ENCODE measurements at places on chromosomes 4 and X.

DNA sequence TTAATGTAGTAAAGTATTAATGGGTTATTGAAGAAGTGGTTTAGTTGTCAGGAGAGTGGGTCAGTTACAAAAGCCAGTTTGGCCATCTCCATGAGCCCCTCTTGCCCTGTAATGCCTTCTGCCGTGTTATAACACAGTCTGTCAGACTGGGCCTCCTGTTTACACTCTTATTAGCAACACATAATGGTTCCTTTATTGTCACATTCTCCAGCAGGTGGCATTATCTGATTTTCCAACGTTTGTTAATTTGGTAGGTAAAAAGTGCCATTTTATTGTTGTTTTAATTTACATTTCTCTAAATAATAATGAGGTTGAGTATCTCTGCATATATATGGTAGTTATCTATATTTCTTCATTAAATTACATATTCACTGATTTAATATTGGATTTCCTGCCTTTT is 560.8 kb downstream of the FGF13 start:
- no peak for DNase-seq

DNA sequence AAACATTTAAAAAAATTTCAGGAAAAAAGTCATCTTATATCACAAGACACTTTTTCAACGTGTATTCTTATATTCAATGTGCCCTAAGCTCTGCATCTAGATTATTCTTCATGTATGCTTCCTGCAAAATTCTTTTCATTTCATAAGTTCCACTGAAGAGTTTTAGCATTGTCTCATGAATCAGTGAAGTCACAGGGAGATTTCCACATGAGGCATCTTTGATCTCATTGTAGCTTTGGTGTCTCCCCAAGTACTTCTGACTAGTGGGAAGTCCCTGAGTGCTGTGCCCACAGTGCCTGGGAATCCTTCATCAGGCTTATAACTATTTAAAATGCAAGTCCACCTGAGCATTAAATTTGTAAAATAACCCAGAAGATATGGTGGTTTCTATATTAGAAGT is 123.8 kb downstream of the MAD2L1 start:
- DNase-seq, result no peak

- DNase-seq, result no peak
Measured at GRCh38 chr4:152990471-152991131, 54.5 kb downstream of the FHDC1 start.

GRCh38 chr4:77525538-77525937 is 80.1 kb upstream of the CXCL13 start:
- DNase-seq, result no peak

DNA sequence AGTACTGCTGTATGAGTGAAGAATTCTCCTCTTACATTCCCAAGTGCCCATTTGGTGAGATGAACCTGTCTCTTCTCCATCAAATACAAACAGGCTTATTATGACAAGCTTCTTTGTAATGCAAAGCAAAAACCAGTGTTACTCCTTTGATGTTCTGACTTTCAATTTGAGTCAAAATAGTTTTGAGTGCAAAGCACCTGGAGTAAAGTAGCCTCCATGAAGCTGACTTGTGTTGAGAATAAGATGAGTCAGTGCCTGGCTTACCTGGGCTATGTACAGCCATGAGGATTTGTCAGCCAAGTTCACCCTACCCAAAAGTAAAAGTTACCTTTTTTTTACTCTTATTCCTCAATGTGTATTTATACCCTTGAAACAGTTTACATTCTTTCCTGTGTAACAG is 132.5 kb upstream of the FMR1 start:
- no peak for DNase-seq

GRCh38 chr4:184861047-184861446 is 35.3 kb upstream of the ACSL1 start:
- DNase-seq, result no peak

- DNase-seq, result no peak
Measured at GRCh38 chr4:13248621-13249298, 235.4 kb downstream of the RAB28 start.

DNA sequence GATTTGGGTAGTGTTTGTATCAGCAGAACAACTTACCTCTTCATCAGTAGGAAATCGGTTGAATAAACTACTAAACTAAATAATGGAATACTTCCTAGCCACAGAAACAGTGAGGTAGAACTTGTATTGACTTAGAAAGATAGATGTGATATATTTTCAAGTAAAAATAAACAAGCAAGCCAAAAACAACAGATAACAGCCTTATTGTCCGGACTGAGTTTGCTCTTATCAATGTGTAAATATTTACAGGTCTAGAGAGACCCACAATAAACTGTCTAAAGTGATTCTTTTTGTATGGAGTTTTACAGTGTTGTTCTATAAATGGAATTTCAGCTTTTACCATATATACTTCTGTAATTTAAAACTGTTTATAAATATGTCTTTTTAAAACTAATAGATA is 721.8 kb downstream of the ADGRL3 start:
- DNase-seq, result no peak

DNA sequence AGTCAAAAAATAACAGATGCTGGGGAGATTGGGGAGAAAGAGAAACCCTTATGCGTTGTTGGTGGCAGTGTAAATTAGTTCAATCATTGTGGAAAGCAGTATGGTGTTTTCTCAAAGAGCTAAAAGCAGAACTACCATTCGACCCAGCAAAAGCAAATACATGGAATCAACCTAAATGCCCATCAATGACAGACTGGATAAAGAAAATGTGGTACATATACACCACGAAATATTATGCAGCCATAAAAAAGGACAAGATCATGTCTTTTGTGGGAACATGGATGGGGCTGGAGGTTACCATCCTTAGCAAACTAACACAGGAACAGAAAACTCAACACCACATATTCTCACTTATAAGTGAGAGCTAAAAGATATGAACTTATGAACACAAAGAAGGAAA is 188.9 kb downstream of the CAMK2D start:
- no peak for DNase-seq

DNA sequence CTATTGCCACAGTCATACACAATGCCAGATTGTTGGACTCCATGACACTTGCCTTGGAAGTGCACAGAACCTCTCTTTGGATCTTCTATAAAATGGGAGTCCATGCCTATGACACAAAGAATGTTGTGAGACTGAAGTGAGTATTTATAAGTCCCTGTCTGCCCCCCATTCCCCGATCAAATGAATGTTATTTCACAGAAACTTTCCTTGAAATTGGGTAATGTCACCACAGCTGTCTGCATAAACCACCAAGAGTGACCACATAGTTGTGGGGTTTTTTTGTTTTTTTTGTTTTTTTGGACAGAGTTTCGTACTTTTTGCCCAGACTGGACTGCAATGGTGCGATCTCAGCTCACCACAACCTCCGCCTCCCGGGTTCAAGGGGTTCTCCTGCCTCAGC is 27.1 kb upstream of the REST start:
- DNase-seq, result no peak

GRCh38 chrX:48540028-48540375 is 488 bp downstream of the TBC1D25 start:
- no peak for DNase-seq

DNA sequence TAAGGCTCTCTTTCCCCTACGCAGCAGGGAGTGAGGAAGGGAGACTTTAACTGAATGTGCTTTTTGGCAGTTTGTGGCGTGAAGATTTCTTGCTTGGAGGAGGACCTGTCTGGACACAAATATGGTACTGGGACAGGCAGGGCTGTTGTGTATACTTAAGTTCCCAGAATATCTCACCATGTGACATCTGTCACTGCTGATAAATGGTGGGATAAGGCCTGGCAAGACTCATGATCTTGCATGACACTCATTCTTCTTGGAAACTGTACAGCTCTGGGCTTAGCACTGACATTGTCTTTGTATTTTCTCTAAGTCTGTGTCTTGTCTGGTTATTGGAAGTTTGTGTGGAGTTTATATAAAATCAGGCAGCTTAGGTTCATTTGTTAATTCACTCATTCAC is 93.1 kb downstream of the STK32B start:
- no peak for DNase-seq

DNA sequence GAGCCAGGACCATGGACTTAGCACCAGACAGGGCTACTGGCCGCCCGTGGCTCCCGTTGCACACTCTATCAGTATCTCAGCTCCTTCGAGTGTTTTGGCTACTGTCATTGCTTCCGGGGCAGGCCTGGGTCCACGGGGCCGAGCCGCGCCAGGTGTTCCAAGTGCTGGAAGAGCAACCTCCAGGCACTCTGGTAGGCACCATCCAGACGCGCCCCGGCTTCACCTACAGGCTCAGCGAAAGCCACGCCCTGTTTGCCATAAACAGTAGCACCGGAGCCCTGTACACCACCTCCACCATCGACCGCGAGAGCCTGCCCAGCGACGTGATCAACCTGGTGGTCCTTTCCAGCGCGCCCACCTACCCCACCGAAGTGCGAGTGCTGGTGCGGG is 1.6 kb downstream of the FAT4 start:
- no peak for DNase-seq

DNA sequence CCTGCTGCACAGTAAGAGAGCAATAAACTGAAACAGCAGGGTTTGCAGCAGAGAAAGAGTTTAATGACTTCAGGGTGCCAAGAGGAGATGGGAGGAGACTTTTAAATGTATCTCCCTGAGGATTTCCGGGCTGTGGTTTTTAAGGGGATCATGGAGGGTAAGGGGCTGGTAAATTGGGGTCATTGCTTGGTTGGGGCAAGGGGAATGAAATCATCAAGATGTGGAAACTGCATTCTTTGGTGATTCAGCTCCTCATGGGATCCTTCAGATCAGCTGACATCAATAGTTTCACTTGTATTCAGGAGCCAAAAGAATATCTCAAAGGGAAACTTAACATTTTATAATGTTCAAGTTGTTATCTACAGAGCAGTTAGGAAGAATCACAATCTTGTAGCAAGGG is 174.3 kb upstream of the ANXA10 start:
- DNase-seq, result no peak

- no peak for DNase-seq
Measured at GRCh38 chrX:37644381-37645305, 40.9 kb upstream of the XK start.

DNA sequence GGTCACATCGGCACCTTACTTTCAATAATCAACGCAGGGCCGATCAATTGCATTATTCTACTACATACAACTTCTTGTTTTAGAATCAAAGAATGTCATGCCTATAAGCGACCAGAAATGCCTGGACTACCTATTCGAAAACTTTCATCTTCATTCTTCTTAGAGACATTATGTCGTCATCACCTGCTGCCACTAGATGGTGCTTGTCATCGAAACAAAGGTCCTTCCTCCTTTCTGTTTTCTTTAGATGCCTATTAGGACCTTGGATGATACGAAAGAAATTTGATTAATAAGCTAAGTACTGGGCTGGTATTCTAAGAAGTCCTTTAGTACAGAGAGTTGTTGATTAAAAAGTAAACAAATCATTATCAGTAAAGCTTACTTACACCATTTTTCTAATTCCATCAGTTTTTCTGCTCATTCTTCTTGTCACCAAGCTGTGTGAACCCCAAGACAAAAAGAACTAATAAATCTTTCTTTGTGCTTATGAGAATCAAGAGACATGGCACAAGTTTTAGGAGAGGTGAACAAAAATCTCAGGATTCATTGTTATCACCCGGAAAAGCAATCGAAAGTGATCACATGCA is 154.5 kb upstream of the SLC4A4 start:
- DNase-seq, result no peak

GRCh38 chr4:117817301-117817700 is 217.0 kb upstream of the NDST3 start:
- peak; percentile 32 for DNase-seq

DNA sequence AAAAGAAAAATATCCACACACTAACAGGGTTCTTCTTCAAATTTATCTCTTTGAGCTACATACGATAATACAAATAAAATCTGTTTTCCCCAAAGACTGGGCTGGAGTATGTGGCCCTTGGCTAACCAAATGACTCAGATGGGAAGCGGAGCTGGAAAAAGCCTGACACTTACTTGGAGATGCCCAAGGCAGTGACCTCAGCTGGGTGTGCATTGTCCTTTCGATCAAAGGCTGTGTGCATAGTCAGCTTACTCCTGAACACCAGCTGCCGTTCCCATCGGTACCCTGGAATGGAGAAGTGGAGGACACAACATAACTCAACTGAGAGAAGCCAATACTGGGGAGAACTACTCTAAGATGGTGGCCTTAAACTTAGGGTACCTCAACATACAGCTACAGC is 95.1 kb downstream of the CDS1 start:
- no peak for DNase-seq

- no peak for DNase-seq
Measured at GRCh38 chr4:142923619-142924018, 77.5 kb upstream of the INPP4B start.

- no peak for DNase-seq
Measured at GRCh38 chr4:109275066-109275745, 27.3 kb downstream of the COL25A1 start.

GRCh38 chr4:169727616-169728015 is 30.1 kb downstream of the HPF1 start:
- DNase-seq, result no peak

DNA sequence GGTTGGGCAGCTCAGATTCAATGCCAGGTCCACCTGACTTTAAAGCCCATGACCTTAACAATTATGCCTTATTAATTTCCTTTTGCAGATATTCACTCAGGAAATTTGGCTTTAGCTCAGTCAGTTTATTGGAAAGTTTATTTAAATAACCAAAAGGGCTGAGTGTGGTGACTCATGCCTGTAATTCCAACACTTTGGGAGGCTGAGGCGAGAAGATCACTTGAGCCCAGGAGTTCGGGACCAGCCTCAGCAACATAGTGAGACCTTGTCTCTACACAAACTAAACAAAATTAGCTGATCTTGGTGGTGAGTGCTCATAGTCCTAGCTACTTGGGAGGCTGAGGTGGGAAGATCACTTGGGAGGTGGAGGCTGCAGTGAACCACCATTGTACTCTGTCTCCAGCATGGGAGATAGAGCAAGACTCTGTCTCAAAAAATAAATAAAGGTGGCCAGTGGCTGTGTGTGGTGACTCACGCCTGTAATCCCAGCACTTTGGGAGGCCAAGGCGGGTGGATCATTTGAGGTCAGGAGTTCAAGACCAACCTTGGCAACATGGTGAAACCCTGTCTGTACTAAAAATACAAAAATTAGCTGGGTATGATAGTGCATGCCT is 43.3 kb downstream of the RHOH start:
- no peak for DNase-seq

DNA sequence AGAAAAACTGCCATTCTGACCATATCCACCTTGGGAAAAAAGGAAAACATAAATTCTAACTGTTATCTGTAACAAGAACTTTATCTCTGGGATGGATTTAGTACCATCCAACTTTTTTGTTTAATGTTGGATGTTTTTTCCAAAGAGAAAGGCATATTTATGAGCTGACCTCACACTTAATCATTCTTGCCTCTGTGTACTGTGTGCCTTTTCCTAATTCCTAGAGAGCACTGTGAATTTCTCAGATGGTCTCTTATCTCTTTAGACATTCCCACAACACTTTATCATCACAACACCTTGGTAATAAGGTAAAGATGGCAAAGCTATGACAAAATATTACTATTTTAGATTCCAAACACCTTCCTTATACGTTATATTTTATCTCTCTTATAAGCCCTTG is 126.2 kb downstream of the COL4A6 start:
- DNase-seq, result no peak

- DNase-seq, result peak; percentile 66
Measured at GRCh38 chr4:120842031-120842430, 80.5 kb downstream of the PRDM5 start.

- no peak for DNase-seq
Measured at GRCh38 chr4:27666943-27667342, 806.3 kb downstream of the STIM2 start.
